SW 1271 (cell line): ENCODE measurements at places on chromosomes 6 and 20.

DNA sequence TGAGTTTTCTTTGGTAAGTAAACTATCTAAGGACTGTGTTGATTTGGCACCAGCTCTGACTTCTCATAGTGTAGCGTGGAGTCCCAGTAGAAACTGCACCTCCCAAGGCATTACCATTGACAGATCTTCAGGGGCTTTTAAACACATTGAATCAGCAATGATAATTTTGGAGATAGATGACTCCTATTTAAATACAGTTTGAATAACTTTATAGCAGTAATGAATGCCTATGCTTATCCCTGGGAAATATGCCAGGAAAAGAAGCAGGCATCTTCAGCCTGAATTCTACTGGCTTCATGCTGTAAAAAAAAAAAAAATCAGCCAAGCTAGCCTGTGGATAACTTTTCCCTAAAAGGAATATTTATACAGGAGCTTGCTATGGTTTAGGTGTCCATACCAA, 895.9 kb downstream of the EYS start:
- DNase-seq = no peak

DNA sequence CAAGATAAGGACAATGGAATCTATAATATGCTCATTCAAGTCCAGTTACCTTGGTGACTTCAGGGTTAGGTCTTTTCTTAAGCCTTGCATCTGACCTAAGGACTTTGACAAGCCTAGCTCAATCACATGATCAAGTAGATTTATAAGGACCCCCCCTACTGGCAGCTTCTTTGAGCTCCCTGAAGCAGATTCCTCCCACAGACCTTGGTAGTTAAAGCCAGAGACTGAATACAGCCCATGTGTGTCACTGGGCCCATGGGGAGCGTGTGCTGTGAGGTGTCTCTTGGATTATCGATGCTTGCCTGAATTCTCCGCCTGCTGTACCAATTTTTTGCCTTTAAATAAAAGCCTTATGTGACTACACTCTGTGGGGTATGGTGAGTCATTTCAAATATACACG, 372.7 kb upstream of the RGS17 start:
- DNase-seq = peak; percentile 28

GRCh38 chr6:25489399-25489798, 162.6 kb upstream of the SCGN start:
- no peak for DNase-seq

DNA sequence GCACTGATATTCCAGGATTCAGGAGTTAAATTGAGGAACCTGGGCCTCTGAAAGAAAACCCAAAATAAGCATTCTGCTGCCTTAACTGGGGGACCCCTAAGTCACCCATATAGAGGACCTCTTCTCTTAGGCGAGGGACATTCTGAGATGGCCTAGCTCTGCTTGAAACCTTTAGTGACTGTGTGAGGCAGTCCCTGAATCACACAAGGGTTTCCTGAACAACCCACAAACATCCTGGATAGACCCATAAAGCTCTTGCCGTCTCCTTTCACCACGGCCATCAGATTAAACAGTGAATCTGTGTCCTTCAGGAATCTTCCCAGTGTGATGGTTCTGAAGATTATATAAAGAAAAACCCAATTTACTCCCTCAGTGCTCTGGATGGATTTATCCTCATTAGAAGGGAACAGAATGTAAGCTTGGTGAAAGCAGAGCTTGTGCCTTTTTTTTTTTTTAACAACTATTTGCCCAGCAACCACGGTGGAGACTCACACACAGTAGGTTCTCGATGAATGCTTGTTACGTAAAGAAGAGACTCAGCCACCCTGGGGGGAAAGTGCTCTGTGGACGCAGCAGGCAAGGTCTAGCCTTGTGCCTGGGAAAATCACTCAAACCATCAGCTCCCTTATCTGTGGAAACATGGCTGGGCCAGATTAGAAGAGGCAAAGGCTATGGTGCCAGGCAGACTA, 39.1 kb upstream of the SIRPG start:
- no peak for DNase-seq

DNA sequence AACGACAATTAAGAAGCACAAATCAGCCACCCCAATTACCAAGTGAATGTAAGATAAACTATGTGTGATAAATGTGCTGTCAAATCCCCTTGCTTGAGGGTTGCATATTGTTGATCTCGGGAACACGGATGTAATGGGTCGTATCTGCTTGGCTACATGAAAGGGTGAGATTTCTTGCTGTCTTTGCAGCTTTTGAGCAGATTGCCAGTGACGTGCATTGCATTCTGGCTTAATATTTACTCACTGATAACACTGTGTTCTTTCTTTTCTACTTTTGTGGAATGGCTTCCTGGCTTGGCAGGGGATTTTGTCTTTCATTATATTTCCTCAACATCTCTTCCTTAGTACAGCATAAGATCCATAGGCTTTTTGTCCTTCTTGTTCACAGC, 10.5 kb upstream of the FAM210B start:
- no peak for DNase-seq

GRCh38 chr6:97702248-97702647, 419.2 kb upstream of the MMS22L start:
- no peak for DNase-seq

GRCh38 chr6:89842228-89842627, 12.5 kb downstream of the CASP8AP2 start:
- no peak for DNase-seq

DNA sequence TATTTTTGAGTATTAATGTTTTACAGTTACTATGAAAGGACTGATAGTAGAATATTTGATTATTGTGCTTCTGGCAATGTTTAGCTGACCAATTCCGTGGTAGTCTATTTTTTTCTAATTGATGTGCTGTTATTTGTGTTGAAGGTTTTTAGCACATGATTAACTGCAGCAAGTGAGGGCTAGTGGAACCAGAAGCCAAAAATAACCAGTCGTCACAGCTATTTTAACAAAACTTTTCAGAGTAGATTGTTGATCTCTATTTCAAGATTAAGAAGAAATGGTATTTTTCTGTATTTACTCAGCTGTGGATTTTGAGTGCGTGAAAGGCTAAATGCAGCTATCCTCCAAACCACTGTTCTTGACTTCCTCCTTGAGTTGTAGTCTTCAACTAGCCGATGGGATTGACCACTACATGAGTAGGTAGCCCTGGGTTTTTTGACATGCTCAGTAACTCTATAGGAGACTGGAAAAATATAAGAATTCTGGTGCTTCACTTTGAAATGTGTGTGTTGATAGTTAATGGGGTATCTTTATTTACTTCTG, 258.0 kb downstream of the ZFAND3 start:
- no peak for DNase-seq

GRCh38 chr6:80605165-80605989, 498.9 kb downstream of the BCKDHB start:
- DNase-seq = peak; percentile 43

DNA sequence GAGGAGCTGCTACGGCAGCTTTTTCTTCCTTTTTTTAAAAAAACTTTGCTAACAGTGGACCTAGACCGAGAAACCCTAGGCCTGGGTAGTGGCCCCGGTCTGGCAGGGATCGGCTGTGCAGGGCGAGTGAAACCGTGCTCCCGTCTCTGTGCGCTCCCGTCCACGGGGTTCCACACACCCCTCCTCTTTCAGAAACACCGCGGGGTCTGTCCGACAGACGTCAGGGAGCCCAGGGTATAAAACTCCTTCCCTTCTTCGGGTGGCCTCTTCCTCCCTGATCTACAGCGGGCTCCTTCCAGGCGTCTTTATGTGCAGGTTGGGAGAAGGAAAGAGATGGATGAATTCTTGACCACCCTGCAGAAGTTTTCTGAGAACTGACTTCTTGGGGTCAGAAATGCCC, 27.1 kb upstream of the SMOC2 start:
- DNase-seq = no peak

GRCh38 chr6:6605873-6606272, 17.4 kb downstream of the LY86 start:
- DNase-seq = no peak

- no peak for DNase-seq
Observed at GRCh38 chr6:123966618-123967017, 163.0 kb downstream of the NKAIN2 start.

- no peak for DNase-seq
Observed at GRCh38 chr6:75331151-75331550, 46.6 kb upstream of the TMEM30A start.

DNA sequence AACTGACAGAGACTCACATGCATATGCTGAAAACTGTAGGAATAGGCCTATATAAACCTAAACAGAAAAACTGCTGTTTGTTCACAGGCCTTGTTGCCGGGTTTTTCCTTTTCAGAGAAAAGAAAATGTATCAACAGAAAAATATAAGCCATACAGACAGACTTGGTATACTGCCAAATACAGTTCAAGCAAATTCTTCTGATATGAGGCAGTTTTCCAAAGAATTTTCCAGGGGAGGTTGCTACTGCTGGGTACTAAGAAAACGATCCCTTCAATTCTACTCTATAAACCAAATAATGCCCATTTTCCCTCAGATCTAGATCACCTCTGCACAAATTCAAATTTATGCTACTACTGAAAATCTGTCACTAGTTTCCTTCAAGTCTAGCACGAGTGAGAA, 59.4 kb downstream of the ME1 start:
- no peak for DNase-seq
